ENCODE measurements at places on chromosomes 5 and 9.

GRCh38 chr9:128823903-128824406, 5.6 kb downstream of the SPOUT1 start:
- no peak for DNase-seq

- no peak for DNase-seq
Measured at GRCh38 chr5:34639852-34640626, 16.1 kb upstream of the RAI14 start.

DNA sequence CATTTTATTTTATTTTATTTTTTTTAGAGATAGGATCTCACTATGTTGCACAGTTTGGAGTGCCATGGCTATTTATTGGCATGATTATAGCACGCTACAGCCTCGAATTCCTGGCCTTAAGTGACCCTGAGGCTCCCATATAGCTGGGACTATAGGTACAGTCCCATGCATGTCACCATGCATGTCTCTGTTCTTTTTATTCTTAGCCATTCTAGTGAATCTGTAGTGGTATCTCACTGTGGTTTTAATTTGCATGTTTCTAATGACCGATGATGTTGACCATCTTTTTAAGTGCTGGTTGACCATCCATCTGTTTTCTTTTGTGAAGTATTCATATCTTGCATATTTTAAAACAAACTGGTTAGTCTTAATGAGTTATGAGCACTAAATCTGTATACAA, 76.1 kb downstream of the SLC44A1 start:
- DNase-seq: no peak

- no peak for DNase-seq
Measured at GRCh38 chr9:69180670-69181069, 6.6 kb downstream of the TJP2 start.

DNA sequence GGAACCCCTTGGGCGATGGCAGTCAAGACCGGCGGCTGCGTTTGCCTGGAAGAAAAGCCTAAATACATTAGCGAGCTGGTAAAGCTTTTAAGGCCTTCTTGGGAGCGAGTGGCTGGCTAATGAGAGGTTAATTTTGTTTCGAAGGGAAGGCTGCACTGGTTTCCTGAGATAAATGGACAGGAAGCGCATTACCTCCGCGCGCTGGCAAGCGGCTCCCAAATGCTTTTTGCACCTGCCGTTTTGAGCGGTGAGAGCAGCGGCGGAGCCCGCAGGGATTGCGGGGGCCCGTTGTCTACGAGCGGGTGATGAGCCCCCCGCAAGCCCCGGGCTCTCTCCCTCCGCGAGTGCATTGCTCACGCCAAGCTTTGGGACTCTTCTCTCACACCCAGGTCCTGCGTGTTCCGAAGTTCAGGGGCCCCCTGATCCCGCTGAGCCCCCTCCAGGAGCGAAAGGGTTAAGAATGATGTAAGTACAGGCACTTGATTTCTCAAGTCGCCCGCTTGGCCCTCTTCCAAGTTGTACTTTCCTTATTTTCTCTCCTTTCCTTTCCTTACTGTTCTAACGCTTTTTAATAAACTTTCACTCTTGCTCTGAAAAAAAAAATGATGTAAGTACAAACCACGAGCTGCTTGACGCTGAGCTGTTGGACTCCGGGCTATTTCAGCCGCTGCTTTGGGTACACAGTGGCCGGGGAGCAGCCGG, 3.1 kb upstream of the RGMB start:
- peak; percentile 35 for DNase-seq

Measured in cerebellum (tissue), 4 donors.